ENCODE measurements at places on chromosomes 16 and 17.
A peak's percentile ranks its signal among the peaks of the same experiment; 100 is the strongest.

- DNase-seq = no peak
Measured at GRCh38 chr16:9481747-9482730, 390.6 kb downstream of the HAPSTR1 start.

DNA sequence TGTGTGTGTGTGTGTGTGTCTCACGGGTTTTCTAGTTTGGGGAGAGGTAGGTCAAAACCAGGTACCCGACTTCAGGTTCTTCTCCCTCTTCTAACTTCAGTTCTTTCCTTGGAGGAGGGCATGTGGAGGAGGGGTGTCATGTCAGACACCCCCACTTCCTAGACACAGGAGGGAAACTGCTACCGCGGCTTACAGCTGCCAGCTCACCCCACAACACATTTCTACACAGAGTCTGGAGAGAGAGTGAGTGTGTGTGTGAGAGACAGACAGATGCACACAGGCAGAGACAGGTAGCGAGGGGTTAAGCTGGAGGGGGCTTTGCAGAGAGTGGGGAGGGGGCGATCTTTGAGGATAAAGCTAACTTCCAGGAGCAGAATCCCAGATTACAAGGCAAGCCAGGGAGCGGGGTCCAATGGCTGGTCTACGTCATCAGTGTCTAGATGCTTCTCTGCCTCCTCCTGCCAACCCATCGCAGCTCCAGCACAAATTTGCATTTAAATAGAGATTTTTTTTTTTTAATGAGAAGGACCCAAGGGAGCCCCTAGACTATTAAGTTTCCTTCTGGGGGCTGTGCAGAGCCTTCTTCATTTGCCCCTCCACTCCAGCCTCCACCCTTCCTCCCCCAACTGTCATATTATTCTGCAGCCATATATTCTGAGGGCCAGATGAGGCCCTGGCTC lies 48.9 kb downstream of the MRM1 start:
- no peak for DNase-seq

DNA sequence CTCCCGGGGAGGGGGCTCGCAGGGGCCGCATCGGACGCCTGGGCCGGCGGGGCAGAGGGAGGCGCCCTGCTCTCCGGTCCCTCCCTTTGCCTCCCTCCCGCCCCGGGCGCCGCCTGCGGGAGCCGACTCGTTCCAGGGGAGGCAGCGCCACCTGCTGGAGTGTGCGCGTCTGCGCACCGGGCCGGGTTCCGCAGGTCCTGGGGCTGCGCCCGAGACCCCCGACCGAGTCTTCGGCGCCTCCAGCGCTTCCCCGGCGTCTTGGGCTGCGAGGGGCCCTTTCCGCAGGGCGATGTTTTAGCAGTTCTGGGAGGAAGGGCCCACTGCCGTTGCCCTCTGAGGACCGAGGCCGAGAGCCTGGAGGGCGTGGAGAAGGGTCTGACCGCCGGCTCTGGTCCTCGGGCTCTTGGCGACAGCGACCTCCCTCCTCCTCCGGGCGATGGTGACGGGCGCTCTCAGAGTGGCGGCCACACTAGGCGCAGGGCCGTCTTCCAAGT lies 106.3 kb downstream of the SEC14L1 start:
- DNase-seq = peak; percentile 73

DNA sequence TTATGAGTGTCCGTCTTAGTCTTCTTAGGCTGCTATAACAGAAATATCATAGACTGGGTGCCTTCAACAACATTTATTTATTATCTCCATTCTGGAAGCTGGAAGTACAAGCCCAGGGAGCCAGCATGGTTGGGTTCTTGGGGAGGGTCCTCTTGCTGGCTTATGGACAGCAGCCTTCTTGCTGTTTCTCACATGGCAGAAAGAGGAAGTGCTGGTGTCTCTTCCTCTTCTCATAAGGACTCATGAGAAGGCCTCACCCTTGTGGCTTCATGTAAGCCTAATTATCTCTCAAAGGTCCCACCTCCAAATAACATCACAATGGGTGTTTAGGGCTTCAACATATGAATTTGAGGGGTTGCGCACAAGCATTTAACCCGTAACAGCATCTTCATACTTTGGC lies 207.0 kb upstream of the COX10 start:
- no peak for DNase-seq

- DNase-seq = no peak
Measured at GRCh38 chr16:20681821-20682760, 15.4 kb downstream of the ACSM1 start.

DNA sequence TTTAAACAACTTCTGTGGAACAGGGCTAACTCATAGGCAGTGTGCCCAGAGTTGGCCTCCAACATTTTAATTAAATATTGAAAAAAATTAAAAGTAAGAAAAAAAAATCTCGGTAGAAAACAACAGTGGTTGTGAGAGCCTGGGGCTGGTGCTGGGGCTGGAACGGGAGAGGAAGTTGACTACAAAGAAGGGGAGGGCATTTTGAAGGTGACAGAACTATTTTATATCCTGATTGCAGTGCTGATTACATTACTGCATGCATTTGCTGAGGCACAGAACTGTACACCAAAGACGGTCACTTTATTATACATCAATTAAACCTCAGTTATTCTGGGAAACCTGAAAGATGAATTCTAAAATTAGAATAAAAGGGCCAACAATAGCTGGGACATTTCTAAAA lies 142.5 kb downstream of the PARN start:
- no peak for DNase-seq
